Thoracic aorta (tissue), 2 donors: ENCODE measurements at places on chromosomes 13 and 19.
A peak's percentile ranks its signal among the peaks of the same experiment; 100 is the strongest.

DNA sequence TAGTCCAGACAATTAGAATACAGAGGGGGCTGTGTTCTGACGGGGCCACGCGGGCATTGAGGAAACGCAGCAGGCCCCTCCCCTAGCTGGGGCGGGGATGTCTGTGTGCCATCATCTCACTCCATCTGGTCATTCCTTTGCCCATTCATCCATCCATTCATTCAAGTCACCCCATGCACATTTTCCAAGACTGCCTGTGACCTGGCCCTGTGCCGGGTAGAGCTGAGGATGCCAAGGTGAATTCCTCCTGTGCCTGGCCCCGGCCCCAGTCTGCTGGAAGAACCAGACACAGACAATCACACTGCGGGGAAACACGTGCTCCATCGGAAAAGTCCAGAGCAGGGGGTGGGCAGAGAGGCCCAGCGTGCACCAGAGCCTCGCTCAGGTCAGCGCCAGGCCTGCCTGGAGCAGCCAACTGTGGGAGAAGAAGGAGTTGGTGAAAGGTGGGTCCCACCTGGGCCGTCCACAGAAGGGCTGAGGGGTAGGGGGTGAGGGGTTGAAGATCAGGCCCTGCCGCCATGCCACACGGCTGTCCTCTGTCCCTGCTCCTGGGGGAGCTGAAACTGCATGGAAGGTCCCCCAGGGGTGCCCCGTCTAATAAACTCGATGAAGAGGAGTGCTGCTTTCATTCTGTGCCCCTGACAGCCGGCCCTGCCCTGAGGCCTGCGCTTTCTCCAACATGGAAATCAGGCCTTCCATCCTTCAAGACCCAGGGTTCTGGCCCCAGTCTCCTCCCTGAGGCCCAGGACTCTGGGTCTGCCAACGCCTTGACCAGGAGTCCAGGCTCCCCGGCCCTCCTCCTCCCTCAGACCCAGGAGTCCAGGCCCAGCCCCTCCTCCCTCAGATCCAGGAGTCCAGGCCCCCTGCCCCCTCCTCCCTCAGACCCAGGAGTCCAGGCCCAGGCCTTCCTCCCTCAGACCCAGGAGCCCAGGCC is 1.6 kb upstream of the CACNG6 start:
- no peak for DNase-seq

DNA sequence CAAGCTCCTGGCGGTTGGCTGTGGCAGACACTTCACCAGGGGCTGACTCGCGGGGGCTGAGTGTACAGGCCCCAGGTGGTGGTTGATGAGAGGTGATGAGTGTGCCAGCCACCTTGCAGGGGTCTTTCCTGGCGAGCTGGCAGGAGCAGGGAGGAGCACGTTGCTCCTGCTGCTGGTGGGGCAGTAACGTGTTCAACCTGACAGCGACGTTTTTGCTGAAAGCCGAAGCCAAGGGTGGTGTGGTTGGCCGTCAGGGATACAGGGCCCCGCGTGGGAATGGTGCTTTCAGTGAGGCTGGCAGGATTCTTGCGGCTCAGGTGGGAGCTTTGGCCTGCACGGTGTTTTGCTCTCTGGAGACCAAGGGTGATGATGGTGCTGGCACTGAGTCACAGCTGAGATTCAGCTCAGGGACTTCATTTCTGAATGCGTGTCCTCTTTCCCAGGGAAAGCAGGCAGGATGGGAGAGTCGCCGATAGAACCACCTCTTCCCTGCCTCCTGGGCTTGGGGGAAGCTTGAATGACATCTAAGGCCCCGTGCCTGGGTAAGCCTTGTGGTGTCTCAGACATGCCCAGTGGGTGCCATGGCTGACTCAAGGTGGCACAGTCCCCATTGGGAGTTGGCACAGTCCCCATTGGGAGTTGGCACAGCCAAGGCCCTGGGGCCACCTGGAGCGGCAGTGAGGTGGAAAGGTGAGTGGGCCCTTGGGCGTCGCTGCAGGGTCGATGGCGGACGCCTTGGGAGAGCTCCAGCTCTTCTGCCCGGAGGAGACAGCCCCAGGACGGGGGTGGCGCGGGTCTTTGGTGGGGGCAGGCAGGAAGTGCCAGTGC is 8.8 kb downstream of the DAZAP1 start:
- no peak for DNase-seq

DNA sequence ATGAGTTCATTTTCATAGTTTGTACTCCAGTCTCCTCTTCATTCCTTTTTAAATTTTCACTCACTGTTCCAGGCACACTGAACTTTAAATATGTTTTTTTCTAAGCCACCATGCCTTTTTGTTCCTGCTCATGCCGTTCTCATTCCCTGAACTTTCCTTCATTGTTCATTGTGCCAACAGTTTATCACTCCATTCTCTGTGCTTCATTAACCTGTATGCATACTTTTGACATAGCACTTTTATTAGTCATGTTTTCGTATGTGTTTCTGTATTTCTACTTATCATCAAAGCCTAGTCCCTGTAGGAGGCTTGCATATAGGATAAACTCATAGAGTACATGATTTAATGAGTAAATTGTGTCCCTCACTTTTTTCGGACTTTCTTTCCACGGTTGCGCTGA is 65.3 kb downstream of the PCDH20 start:
- DNase-seq = no peak

DNA sequence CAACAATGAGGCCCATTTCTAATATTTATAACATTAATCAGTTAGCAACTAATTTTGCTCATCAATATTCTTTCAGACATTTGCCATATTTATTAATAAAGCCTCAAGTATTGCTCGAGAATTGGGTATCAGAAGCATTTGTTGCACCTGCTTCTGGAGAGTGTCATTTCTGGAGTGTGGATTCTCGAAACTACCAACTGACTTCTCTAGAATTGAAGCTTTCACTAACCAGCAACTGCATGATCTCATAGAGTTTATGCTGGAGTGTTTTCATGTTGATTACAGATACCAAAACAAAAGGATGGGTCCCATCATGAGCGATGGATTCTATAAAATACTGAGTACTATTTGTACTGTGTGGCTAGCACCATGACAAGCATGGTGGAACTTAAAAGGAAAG is 121.0 kb upstream of the SLC7A1 start:
- no peak for DNase-seq

GRCh38 chr13:97403893-97404750 is 29.8 kb upstream of the RAP2A start:
- DNase-seq = no peak

DNA sequence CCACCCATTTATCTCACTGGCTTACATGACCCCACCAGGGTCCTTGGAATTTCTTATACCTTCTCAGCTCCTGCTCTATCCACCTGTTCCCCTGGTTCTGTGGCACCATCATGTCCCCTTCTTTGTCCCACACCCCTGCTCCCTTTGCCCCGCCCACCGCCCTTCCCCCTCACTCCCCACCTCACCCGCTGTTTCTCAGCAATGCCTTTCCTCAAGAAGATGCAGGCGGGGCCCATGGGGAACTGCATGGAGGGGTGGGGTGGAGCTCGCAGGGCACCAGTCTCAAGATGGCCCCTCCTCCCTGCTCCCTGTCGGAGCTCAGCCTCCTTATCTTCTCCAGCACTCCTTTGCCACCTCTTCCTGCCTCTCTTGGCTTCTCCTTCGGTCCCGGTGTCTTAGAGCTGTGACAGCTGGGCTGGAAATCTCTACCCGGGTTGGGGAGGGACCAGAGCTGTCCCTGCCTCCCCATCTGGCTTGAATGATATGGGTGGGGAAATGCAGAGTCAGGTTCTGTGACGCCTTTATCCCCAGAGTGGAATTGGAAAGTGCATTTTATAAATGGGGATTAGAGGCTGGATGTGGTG is at the start of gene CABP5:
TSS of gene CABP5 (minus strand) at position 405 of the 584 bp plus-strand sequence. CDS start at position 248, 157 bp downstream.
- no peak for DNase-seq

GRCh38 chr13:109154546-109154945 is 525.1 kb downstream of the MYO16 start:
- DNase-seq = no peak

DNA sequence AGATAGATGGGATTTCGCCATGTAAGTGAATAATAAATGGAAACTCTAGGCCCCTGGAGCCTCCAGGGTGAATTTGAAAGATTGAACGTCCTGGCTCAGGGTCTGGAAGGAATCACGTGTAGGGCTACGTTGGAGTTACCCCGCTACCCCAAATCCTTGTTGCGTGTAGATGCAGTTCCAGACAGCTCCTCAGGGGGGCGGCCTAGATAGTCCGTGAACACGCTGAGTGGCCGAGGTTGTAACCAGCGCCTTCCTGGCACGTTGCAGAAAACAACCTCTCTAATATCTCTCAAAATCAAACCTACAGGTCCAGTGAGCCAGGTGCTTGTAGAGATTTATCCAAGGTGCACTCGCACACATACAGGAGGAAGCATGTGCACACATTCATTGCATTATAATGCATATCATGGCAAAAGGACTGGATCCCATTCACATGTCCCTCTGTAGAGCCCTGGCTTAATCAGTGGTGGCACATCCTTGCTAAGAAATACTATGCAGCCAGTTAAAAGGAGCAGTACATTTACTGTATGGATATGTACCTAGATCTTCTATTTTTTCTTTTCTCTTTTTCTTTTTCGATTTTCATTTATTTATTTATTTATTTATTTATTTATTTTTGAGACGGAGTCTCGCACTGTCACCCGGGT is 2.5 kb upstream of the KEAP1 start:
- peak; percentile 25 for DNase-seq

DNA sequence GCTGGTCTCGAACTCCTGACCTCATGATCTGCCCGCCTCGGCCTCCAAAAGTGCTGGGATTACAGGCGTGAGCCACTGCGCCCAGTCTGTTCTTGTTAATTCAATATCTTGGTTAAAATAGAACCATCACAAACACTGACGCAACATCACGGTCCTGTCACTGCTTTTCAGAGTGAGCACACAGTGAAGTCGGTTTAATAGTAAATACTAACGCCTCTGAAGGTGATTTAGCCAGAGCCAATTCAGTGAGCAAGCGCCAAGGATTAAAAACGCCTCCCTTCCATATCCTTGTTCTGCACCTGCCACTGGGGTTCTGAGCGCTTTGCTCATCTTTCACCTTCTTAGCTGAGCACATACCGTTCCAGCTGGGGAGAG is 30.3 kb downstream of the LAMP1 start:
- no peak for DNase-seq

DNA sequence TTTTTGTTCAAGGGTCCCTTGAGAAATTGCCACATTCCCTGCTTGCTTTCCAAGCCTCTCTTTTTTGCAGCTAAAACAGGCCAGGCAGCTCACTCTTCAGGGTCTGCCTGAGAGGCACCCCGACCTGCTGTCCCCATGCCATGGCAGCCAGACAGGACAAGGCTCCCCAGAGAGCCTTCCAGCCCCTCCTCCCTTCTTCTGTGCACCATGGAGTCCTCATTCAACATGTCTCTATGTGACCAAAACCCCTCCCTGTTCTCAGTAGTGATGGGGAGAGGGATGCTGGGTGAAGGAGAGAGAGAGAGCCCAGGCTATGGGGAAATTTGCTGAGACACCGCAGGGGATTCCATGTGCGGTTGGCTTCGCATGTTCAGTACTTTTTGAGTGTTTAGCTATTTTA is 384.2 kb upstream of the ZNF507 start:
- no peak for DNase-seq

DNA sequence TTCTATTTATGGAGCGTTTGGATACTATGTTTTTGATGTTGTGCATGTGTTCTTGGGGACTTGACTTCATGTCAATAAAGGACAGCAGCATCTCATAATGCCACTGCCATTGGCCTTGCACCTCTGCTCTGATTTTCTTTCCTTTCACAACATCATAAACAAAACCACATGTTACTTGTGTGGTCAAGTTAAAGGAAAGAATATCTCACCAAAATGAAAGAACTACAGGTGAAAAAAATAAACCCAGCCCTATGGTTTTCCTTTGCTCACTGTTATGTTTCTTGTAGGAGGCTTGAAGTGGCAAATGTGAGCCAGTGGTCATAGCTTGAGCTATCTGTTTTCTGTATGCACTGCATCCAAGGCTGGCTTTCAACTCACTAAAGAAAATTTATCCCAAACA is 240.4 kb downstream of the KCNRG start:
- no peak for DNase-seq

- DNase-seq = no peak
These were observed 36.7 kb downstream of the CUL4A start for GRCh38 chr13:113245849-113246796.

DNA sequence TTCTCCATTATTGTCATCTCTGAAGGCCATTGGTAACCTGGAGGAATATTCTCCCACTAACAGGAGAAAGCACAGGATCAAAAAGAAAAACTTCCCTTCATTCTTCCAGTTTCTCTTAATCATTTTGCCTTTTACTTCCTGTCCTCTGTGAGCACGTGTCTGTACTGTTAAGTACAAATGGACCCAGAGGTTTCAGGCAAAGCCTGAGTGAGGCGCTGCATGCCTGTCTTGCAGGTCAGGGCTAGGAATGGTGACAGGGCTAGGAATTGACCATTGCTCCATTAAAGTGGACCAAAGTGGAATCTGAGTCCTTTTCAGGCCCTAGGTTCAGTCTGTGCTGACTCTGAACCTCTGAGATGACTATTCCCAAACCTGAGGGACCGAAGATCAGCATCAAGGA is 326.7 kb downstream of the SHISA2 start:
- no peak for DNase-seq

GRCh38 chr19:2646866-2647535 is 55.5 kb downstream of the GNG7 start:
- no peak for DNase-seq

DNA sequence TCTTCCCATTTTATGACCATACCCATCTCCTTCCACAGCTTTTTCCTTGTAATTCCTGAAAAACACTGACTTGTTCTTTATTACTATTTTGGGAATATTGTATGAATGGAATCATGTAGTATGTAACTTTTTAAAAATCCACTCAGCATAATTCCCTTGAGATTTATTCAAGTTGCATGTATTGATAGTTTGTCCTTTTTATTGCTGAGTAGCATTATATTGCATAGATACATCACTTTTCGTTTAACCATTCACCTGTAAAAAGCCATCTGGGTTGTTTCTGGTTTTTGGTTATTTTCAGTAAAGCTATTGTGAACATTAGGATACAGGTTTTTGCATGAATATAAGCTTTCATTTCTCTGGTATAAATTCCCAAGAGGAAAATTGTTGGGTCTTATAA is 115.4 kb downstream of the GPC5 start:
- no peak for DNase-seq

DNA sequence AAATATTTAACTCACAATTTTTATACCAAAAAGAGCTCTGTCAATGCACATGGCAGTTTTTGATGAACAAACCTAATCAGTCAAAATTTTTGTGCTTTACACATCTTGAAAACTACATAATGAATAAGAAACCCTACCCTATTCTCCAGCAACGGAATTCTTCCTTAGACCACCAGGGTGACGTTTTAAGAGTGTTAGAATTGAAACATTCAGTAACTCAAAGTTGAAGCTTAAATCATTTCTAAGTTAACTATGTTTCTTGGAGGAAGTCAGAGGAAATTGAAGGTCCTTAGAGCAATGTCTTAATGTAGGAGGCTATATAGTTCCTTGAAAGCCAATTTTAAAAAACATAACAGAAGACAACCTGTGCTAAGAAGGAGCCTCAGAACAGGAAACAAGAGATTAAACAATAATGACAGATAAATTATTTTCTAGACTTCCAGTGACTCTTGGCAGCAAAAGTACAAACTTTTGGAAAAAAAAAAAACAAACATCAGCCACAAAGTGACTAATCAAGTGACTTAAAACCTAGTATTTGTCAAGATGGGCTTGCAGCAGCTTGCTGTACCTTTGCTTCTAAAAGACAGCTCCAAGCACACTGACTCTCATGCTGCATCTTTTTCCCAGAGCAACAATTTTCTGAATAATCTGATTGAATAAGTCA is 6.2 kb downstream of the SPRY2 start:
- no peak for DNase-seq
